ENCODE measurements at places on chromosomes 7 and 10.

DNA sequence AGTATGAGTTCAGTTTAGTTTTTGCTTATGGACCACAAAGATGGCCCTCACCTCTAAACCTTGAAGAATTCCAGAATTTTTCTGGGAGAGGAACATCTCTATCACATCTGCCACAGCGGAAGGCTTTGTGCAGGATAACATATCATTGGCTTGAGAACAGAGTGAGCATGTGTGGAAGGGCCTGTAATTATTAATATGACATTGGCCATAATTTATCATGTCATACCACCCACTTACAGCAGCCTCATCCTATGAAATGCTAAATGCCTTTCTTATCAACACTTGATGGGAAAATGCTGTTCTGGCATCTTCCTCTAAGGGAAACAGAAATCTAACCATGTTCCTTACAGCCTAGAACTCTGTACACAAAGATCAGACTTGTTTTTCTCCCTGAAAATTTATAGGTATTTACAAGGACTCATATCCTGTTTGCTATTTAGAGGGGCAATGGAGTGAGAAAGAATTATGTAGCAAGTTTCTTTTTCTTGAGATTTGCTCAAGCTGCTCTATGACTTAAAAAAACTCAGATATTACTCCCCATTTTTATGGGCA, 817.3 kb downstream of the LRMDA start:
- DNase-seq = no peak

DNA sequence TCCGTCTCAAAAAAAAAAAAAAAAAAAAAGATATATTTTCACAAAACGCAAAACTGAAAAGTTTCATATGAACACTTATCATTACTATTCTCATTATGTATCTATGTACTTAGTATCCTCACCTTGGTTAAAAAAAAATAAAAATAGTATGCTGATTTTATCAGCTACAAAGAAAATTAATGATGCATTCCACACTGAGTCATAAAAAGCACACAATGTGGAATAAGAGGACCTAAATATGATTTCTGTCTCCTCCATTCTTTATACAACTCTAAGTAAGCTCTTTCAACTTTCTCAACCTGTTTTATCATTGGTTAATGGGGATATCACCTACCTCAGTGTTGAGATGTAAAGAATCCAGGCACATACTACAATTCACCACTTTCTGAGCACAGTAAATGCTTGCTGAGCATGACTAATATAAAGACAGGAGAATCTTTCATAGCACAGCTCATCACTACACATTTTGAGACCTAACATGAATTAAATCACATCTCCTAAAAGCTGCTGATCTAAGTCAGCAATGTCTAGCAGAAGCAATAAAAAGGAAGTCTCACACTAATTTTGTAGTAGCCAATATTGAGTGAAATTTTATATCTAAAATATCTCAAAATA, 2.7 kb downstream of the SNX13 start:
- no peak for DNase-seq

- DNase-seq = no peak
Measured at GRCh38 chr7:45084336-45084735, 4.4 kb downstream of the NACAD start.

- no peak for DNase-seq
Measured at GRCh38 chr7:52463341-52463740, 572.1 kb upstream of the POM121L12 start.
